ENCODE measurements at places on chromosomes 3 and 15.

DNA sequence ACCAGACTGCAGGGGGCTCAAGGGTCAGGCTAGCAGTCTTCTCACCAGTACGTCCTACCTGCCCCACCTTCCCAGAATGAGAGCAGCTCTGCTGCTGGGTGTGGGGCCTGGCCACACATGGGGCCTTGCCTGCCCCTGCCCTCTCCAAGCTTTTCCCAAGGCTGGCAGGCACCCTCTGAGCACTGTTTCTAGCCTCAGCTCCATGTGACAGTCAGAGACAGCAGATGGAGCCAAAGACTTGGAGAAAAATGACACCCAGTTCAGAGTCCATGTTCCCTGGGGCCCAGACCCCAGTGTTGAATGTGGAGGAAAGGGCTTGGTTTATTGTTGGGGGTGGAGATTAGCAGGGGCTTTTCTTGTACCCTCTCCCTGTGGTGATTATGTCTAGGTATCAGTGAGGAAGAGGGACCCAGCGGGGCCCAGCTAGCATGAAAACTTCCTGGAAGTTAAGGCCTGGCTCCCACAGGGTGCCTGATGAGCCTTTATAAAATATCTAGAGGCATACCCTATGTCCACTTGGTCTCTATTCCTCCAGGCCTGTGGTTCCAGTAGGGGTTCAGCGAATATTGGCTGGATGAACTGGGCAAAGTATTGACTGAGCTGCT, 153.8 kb downstream of the EEFSEC start:
- no peak for DNase-seq

DNA sequence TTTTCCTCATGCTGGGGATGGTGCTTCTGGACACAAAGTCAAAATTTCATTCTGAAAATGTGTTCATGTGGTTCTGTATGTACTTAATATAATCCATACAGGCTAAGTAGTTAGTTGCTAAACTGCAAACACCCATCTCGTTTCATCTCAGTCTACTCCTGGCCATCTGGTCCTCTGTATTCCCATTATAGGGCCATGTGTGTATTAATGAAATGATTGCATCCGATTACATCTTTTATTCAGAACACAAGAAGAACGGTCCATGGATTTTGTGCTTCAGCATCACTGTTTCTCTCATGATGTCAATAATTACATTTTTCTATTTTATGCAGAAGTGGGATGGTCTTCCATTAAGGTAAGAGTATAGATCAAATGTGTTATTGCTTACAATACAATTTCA, 6.1 kb upstream of the GJD2 start:
- DNase-seq = no peak

GRCh38 chr15:77831986-77832385, 199.3 kb upstream of the LINGO1 start:
- DNase-seq = no peak

DNA sequence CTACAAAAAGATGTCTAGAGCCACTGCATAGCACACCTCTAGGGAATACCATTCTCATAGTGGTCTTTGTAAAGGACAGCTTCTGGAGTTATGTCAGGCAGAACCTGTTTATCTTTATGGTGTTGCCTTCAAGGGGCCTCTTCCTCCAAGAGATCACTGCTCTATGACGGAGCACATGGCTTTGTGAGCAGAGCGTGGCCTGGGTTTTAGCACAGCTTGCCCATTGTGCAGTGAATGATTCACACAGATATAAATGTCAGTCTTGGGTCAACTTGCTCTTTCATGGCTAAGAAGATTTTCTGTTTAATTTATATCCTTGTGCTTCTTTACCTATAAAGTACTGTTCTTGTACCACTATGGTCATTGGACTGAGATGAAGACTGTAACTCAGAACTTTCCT, 41.5 kb upstream of the RBMS3 start:
- DNase-seq = no peak

Data from anterior cingulate cortex (tissue), 58 donors.